ENCODE measurements at places on chromosomes 12 and 14.

DNA sequence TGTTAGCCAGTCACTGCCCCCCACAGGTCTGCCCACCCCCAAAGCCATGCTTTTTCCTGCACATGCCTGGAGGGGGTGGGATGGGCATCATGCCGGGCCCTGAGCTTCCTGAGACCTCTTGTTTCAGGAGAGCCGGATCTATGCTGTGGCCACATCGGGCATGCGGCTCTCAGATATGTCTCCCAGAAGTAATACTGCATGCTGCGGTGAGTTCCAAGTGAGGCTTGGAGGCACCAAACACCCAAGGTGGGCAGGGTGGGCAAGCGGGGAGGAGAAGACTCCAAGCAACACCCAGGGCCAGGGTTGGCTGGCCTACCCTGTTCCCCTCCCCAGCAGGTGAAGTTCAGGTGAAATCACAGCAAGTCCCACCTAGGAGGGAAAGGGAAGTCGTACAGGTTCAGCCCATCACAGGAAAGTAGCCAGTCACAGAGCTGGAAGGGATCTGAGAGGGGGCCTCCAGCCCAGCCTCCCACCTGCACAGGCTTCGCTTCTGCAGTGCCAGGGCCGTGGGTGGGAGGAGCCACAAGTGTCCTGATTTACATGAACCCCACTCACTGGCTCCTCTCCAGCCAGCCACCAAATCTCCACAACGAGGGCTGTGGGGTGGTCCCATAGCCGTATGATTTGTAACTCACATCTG is 30.9 kb downstream of the PIGH start:
- DNase-seq = no peak

- DNase-seq = no peak
Measured at GRCh38 chr12:80861641-80862378, 75.9 kb downstream of the LIN7A start.

GRCh38 chr12:58139894-58140293 is 198.5 kb downstream of the ATP23 start:
- DNase-seq = no peak

DNA sequence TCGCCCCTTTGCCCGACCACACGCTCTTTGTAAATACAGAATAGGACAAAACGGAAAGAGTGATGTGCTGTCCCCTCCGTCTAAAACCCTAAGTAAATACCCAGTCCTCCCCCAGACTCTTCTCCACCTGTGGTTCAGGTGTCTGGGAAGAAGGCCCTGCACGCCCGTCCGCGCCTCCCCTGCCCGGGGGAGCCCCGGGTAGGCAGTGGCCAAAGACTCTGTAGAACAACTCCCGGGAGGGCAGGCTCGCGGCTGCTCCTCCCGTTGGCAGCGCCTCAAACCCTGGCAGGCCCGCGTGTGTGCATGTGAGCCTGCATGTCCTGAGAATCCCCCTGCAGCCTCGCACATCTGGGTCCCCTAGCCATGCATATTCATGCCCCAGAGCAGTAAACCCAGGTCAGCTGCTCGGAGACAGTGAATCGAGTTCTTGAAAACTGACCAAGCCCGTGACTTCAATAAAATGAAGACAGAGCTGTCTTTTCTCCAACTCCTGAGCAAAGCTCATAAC is 165.8 kb downstream of the MON2 start:
- no peak for DNase-seq

DNA sequence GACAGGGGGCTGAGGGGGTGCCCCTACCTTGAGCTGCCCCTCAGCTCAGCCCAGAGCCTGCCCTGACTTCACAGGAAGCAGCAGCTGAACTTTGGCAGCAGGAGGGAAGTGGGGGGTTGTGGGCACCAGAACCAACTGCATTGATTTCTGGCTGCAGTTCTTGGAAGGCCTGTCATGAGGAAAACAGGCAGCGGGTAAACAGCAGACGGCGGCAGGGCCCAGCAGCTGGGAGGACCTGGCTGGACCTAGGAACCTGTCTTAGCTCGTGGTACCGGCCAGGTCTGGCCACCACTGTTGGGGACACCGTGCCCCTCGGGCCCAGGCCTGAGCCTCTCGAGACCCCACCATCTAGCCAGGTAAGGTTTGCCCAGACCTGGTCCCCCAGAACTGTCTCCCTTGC is 154.2 kb upstream of the MYL2 start:
- no peak for DNase-seq

- DNase-seq = no peak
Measured at GRCh38 chr14:51269634-51270033, 29.6 kb downstream of the TMX1 start.

DNA sequence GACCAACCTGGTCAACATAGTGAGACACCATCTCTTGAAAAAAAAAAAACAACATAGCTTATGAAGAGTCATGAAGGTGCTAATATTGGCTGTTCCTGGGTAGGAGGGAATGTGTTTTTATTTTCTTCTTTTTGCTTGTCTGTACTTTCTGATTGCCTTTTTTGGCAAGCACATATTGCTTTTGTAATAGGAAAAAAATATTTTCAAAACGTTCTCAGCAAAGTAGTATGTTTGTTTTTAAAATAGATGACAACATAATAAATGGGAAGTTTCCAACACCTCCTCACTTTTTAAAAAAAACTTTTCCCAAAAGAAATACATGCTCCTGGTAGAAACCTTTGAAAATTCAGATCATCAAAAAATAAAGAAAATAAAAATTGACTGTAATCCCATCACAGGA is 20.9 kb downstream of the FOS start:
- DNase-seq = no peak

DNA sequence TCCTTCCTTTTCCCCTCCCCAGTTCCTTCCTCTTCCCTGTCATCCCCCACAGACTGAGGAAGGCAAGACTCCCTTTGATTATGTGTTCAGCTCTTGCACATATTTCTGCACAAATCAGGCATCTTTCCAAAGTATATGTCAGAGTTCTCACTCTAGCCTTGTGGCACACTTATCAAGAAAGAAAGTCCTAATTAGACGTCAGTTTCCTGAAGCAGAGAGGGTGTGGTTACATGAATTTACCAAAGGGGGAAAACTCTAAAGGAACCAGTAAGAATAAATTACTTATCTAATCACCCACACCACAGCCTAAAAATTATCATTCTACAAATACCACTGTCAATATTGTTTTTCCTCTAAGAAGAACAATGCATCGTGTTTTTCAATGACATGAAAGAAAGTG is 120.7 kb upstream of the GRIP1 start:
- DNase-seq = no peak

GRCh38 chr12:133220521-133220920 is 15.2 kb downstream of the ANHX start:
- no peak for DNase-seq

DNA sequence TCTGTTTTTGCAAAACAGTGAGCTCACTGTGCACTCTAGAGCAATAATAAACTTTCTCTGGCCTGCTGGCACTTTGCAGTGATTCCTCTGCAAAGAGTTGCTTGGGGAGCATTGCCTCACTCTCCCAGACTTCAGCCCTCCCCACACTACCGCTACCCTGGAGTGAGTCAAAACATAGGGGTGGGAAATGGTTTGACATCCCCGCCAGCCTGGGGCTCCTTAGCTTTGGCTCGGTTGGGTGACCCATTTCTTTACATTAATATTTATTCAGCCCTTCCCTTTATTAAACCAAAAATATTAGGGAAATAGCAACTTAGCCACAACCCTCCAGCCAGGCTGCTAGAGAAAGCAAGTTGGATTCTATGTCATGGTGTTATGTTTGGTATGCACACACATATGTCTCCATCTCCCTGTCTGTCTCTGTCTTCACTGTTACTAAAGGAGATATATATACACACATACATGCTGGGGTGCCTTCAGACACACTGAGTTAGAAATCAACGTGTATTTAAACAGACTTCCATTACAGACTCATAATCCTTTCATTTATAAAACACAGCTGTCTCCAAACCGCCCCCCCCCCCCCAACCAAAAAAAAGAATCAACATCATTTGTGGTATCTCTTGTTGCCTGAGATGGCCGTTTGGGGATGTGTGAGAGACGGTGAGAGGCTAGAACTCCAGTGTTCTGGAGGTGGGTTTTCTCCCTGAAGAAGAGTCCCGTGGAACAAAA is 3.4 kb upstream of the IRF2BPL start:
- DNase-seq = no peak

DNA sequence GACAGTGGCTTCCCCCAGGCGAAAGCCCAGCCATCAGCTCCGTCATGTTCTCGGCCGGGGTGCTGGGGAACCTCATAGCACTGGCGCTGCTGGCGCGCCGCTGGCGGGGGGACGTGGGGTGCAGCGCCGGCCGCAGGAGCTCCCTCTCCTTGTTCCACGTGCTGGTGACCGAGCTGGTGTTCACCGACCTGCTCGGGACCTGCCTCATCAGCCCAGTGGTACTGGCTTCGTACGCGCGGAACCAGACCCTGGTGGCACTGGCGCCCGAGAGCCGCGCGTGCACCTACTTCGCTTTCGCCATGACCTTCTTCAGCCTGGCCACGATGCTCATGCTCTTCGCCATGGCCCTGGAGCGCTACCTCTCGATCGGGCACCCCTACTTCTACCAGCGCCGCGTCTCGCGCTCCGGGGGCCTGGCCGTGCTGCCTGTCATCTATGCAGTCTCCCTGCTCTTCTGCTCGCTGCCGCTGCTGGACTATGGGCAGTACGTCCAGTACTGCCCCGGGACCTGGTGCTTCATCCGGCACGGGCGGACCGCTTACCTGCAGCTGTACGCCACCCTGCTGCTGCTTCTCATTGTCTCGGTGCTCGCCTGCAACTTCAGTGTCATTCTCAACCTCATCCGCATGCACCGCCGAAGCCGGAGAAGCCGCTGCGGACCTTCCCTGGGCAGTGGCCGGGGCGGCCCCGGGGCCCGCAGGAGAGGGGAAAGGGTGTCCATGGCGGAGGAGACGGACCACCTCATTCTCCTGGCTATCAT is 663 bp downstream of the PTGER2 start:
- DNase-seq = no peak

- DNase-seq = no peak
Measured at GRCh38 chr14:103828315-103828967, 18.9 kb downstream of the PPP1R13B start.

- DNase-seq = no peak
Measured at GRCh38 chr12:104471336-104471735, 14.6 kb downstream of the CHST11 start.

DNA sequence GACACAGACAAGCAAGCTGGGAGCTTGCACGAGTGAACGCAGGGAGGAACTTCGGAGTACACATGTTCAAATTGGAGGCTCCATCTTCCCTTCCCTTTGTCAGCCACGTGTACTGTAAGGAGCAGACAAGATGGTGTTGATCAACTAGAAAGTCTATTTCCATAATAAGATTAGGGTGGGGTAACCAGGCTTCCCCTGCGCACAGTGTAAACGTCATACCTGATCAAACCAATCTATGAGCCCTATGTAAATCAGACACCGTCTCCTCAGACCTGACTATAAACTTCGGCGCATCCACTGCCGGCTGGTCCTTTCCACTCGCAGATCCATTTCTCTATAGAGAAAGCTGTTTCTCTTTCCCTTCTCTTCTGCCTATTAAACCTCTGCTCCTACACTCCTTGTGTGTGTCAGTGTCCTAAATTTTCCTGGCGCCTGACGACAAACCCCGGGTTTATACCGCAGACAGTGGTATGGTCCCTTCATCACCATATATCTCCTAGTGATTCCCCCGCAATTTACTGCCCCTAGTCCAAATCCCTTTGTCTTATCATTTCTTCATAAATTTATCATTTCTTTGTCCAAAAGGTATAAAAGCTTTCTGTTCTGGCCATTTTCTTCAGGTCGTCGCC is 7.5 kb upstream of the ETFBKMT start:
- DNase-seq = no peak

DNA sequence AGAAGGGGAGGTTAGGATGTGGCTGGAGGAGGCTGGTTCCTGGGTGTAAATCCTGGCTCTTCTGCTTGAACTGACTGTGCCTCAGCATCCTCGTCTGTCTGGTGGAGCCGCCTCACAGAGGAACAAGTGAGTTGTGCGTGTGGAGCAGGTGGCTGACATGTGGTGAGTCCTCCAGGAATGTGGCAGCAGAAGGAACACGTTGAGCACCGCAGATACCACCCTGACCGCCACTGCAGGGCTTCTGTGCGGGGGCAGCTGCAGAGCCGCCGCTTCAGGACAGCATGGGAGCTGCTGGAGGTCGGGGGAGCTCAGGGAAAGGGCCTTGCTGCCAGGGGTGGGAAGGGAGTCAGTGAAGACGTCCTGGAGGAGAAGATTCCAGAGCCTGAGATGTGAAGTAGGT is 48.9 kb downstream of the TRAF3 start:
- no peak for DNase-seq

DNA sequence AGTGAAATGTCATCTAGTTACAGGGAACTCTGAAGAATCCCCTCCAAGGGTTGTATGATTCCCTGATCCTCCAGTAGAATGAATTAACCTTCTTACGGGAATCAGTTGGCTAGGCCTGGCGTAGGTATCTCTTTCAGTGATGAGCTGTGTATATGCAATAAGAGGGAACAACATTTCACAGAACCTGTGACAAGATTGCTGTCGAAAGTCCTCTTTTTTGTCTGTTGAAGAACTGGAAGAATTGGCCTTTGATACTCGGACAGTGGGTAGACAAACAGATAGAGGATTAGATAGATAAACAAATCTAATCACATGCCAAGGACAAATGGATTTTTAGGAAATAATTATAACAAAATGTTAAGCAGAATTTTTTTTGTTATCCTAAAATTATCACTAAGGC is 184.6 kb downstream of the MDGA2 start:
- DNase-seq = no peak

DNA sequence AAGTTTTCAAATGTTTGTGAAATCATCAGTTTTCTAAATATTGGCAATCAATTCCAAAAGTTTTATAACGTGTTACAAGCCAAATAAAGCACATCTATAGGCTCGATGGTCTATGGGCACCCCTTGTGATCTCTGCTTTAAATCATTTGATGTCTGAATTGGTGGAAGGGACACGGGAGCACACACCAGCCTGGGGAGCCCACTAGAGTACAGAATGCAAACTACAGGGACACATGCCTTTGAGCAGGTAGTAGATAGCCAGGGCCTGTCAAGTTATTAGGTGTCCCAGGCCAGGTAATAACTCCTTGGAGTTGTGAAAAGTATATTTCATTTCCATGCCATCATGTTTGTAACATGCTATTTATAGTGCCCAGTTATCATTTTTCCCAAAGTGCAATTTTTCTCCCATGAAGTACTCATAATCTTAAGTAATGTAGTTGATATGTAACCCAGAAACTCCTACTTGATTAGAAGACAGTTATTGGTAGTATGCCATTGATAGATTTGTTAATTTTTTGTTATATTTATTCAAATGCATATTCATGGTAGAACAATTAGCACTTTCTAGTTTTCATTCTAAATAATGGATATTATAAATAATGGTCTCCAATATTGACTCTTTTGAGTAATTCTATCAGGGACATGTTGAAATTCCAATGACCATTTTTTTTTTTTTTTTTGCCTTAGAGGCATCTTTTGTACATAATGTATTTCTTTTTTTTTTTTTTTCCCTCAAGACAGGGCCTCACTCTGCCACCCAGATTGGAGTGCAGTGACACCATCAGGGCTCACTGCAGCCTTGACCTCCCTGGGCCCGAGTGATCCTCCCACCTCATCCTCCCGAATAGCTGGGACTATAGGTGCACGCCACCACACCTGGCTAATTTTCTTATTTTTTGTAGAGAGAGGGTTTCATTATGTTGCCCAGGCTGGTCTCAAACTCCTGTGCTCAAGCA is 96.9 kb upstream of the FGD4 start:
- DNase-seq = no peak

- no peak for DNase-seq
Measured at GRCh38 chr12:124289634-124290600, 5.0 kb upstream of the RFLNA start.

- DNase-seq = no peak
Measured at GRCh38 chr12:102010265-102010994, 51.4 kb downstream of the WASHC3 start.
